CD14-positive monocyte (primary cell): ENCODE measurements at places on chromosomes 1 and 21. TPM values are rescaled to one million over a fixed set of nuclear protein-coding genes. Genes with fewer than 3 reads are reported as not detected.
A peak's percentile ranks its signal among the peaks of the same experiment; 100 is the strongest.

GRCh38 chr1:116365353-116365780 is 7.7 kb upstream of the ATP1A1 start:
- no peak overlapping the region for H3K27ac ChIP-seq
- H3K4me3 ChIP-seq = no peak overlapping the region
- H3K36me3 ChIP-seq = no peaks in the 10 kb centered on the region
- H3K4me1 ChIP-seq = no peaks in the 10 kb centered on the region

ESPN gene
- polyA plus RNA-seq = not detected

- H3K36me3 ChIP-seq = no peaks in the 10 kb centered on the region
- H3K4me3 ChIP-seq = no peak overlapping the region
- peaks cover 6% of the 10 kb centered on the region for H3K4me1 ChIP-seq
- no peak overlapping the region for H3K27ac ChIP-seq
- H3K27me3 ChIP-seq = no peaks in the 10 kb centered on the region
- DNase-seq = no peak
Measured at GRCh38 chr1:68454534-68454933, 4.8 kb upstream of the RPE65 start.

OR4F16 gene
- not detected for polyA plus RNA-seq

- H3K27ac ChIP-seq = no peak overlapping the region
- H3K36me3 ChIP-seq = no peaks in the 10 kb centered on the region
- no peaks in the 10 kb centered on the region for H3K27me3 ChIP-seq
- no peak for DNase-seq
Measured at GRCh38 chr1:195345149-195345548, 1263.1 kb downstream of the KCNT2 start.

DNA sequence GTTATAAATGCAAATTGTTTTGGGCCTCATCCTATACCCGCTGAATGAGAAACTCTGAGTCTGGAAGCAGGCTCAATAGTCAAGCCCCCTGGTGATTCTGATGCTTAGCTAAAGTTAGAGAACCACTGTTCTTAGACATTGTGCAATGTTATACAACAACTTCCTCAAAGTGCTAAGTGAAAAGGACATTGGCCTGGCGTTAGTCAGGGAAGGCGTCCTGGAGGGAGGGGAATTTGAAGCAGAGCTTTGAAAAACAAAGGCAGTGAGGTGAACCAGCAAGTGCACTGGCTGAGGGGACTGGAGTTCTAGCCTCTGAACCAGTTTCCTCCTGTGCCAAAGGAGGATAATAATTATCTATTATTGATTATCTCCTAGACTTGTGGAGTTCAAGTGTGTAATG is 5.1 kb downstream of the CD1D start:
- peak; percentile 90 for DNase-seq
- H3K36me3 ChIP-seq = peaks cover 28% of the 10 kb centered on the region
- H3K4me1 ChIP-seq = peaks cover 63% of the 10 kb centered on the region
- H3K27me3 ChIP-seq = no peaks in the 10 kb centered on the region

MTARC1 gene
- 13.1 and 25.2 TPM in 2 replicates for polyA plus RNA-seq

DNA sequence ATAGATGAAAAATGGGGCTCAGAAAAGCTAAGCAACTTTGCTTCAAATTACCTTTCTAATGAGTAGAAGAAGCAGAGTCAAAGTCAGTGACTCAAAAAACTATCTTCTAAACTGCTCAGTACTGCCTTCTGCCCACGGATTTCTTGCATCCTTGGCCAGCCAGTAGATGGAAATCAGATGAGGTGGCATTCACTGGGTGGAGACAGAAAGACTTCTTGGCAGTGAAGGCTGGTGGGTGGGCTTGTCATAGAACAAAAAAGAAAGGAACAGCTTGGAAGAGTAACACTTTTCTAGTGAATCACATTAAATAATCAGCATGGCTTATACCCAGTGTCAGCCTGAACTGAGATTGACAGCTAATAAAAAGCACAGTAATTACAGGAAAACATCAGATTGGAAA is 170.7 kb downstream of the ST6GALNAC5 start:
- H3K36me3 ChIP-seq = no peaks in the 10 kb centered on the region
- H3K4me3 ChIP-seq = no peak overlapping the region
- no peaks in the 10 kb centered on the region for H3K27me3 ChIP-seq
- DNase-seq = no peak
- no peaks in the 10 kb centered on the region for H3K4me1 ChIP-seq

- DNase-seq = no peak
- no peak overlapping the region for H3K27ac ChIP-seq
Measured at GRCh38 chr1:41844255-41844654, 74.5 kb downstream of the HIVEP3 start.

DNA sequence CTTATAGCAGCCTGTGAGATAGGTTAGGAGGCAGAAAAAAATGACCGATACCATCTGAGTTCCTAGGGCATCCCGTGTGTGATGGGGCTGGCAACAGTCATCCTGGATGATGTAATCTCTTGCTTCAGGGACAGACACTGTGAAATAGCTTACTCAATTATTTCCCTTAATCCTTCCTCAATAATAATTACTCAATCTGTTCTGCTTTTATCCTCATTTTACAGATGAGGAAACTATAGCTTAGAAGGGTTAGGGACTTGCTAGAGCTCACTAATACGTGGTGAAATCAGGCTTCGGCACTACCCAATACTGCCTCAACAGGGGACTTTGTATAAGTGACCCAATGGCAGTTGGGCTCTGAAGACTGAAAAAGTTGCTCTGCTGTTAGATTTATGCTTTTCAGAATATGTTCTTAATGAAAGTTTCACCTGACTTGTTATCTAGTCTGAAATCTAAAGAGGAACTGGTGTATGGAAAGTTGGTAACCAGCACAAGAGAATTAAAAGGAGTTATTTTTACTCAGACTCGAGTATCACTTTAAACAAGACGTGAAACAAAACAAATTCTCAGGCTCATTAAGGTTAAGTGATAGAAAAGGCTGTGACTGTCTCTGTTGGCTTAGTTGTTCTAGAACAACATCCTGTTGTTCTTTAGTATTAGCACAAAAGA is 14.4 kb downstream of the CD55 start:
- peak overlapping the region; percentile 48 for H3K27ac ChIP-seq
- peaks cover 40% of the 10 kb centered on the region for H3K4me1 ChIP-seq
- DNase-seq = peak; percentile 92

DNA sequence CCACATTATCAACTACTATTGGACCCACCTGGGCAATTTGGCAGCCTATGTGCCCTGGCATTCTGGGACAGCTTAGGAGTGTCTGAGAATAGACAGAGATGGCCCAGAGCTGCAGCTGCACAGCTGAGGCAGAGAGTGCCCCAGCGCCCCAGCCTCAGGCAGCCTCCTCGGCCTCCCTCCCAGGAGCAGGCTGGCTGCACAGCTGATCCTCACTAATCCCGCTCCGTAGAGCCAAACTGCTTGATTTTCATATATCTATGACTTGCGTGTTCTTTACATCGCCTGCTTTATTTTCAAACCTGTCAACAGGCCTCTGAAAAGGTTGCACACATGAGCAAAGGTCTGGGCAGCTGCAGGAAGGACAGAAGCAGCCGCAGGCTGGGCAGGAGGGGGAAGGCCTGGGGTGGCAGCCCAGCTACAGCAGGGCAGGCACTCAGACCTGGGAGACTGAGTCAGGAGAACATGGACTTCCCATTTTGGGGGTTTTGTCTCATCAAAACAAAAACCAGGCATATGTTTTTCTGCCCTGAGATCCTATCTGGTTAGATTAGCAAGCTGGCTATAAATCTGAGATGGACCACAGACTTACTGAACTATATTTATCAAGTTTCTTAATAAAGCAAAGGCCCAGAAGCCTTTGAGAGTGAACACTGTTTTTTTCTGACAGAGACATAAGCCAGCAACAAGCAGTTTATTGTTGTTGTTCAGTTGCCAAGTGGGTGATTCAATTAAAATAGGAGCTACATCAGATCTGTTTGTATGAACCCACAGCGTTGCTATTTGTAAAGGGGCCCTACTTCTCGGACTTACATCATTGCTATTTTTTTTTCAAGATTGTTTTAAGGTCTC is 301.8 kb upstream of the DUSP10 start:
- H3K4me3 ChIP-seq = no peak overlapping the region
- H3K27me3 ChIP-seq = no peaks in the 10 kb centered on the region
- H3K27ac ChIP-seq = no peak overlapping the region
- no peaks in the 10 kb centered on the region for H3K36me3 ChIP-seq
- no peak for DNase-seq

- H3K27ac ChIP-seq = no peak overlapping the region
- H3K4me3 ChIP-seq = no peak overlapping the region
- H3K4me1 ChIP-seq = peaks cover 40% of the 10 kb centered on the region
- no peaks in the 10 kb centered on the region for H3K27me3 ChIP-seq
- DNase-seq = no peak
- no peaks in the 10 kb centered on the region for H3K36me3 ChIP-seq
Measured at GRCh38 chr1:151916726-151917370, 7.5 kb upstream of the THEM4 start.

DNA sequence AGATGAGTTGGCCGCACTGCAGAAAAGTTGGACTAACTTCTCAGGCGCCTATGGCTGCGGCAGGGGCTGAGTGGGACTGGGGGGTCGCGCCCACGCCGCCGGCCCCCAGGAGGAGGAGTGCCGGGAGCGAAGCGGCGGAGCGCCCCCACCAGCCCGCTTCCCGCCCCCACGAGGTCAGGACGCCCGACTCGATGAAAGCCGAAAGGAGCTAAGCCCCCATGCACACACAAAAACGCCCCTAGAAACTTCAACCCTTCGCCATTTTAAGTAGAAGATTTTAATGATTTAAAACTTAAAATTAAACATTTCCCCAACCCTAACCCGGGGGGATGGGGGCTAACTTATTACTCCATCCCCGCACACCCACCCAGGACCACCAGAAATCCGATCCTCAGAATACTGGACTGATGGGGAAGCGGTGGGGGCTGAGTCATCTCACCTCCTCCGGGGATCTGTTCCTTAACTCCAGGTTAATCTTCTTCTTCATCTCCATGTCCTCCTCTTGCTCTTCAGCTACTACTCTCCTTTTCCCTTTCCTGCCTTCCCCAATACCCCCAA is 539 bp downstream of the ANP32E start:
- peaks cover 4% of the 10 kb centered on the region for H3K36me3 ChIP-seq
- no peaks in the 10 kb centered on the region for H3K27me3 ChIP-seq
- peak overlapping the region; percentile 97 for H3K27ac ChIP-seq
- H3K4me1 ChIP-seq = peaks cover 25% of the 10 kb centered on the region
- peak overlapping the region; percentile 89 for H3K4me3 ChIP-seq

DNA sequence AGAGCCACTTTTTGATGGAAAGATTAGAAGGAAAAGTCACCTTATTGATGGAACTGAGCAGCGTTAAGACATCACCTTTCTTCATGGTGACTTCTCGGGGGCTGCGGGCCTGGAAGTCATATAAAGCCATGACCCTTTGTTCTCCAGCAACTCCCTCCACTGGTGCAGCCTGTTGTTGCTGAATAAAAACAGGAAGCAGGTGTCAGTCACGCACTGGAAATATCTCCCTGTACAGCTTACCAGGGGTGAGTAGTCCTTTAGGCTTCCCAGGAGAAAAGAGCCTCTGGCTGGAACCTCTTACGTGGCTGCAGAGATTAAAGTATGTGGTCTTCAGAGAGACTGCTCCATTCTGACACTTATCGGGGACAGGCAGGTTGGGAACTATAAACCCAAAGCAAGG is 31.9 kb downstream of the SPTA1 start:
- DNase-seq = peak; percentile 41
- no peaks in the 10 kb centered on the region for H3K36me3 ChIP-seq
- H3K27me3 ChIP-seq = no peaks in the 10 kb centered on the region

- H3K4me3 ChIP-seq = peak overlapping the region; percentile 95
- no peak for DNase-seq
Measured at GRCh38 chr1:167554028-167554779, 642 bp upstream of the CREG1 start.

DNA sequence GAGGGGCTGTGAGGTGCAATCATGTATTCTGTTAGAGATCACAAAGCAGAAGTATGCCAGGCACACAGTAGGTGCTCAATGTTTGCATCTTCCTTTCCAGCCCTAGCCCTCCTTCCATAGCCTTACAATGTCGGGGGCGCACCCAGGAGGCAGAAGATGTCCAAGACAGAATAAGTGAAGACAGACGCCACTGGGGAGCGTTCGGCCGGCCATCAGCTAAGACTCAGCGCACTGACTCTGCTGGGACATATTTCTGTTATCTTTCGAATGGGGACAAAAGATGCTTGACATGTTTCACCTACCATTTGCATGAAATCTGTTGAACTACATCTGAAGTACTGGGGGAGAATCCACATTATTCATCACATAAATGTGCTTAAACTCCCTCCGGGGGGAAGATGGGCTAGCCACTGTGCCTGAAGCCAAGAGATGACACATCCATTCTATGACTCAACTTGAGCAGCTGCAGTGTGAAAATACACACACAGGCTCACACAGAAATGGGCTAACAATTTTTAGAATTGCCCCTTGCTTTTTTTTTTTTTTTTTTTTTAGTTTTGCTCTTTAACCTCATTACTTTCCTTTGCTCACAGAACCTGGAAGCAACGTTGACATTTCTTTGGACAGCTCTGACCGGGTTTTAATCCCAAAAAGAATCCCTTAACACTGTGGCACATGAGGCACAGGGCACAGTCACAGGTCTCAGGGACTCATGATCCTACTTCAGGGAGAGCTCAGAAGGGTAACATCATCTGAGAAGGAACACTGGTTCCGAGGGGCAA is 7.9 kb downstream of the TIAM1 start:
- H3K4me3 ChIP-seq = no peak overlapping the region
- no peaks in the 10 kb centered on the region for H3K27me3 ChIP-seq
- H3K27ac ChIP-seq = no peak overlapping the region

CCDC27 gene
- polyA plus RNA-seq = not detected

GRCh38 chr1:25711555-25712298 is 88.3 kb upstream of the SELENON start:
- H3K27me3 ChIP-seq = no peaks in the 10 kb centered on the region
- peaks cover 8% of the 10 kb centered on the region for H3K4me1 ChIP-seq
- no peak overlapping the region for H3K4me3 ChIP-seq
- H3K27ac ChIP-seq = peak overlapping the region; percentile 19

GBP5 gene
- 16.9 TPM for polyA plus RNA-seq

KHDRBS1 gene
- 32.1 and 40.7 TPM in 2 replicates for polyA plus RNA-seq

- no peaks in the 10 kb centered on the region for H3K36me3 ChIP-seq
- H3K27me3 ChIP-seq = no peaks in the 10 kb centered on the region
- no peaks in the 10 kb centered on the region for H3K4me1 ChIP-seq
- H3K4me3 ChIP-seq = no peak overlapping the region
Measured at GRCh38 chr1:8176279-8176678, 141.6 kb upstream of the SLC45A1 start.

DNA sequence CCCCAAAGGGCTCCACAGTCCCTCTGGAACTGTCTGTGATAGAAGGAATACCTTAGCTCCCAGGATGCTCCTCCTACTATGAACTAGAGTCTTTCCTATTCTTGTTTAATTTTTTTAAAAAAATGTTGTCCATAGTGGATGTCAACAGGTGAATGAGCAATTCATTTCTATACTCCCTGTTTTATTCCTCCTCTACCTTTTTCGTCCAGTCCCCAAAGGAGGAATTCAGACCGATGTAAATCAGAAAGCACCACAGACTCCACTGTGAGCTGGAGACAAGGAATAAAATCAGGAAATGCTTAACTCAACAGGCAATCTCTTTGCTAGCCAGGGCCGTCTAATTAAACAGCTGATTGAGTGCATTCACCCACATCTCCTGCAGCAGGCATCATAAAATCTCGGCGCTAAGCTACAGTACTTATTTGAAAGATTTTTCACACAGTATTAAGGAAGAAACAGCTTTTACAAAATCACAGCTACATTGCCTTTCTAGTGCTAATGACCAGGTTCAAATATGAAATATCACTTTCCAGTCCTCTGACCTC is 381.6 kb downstream of the SIPA1L2 start:
- no peak overlapping the region for H3K4me3 ChIP-seq
- peaks cover 38% of the 10 kb centered on the region for H3K27me3 ChIP-seq
- no peaks in the 10 kb centered on the region for H3K4me1 ChIP-seq
- no peaks in the 10 kb centered on the region for H3K36me3 ChIP-seq
- H3K27ac ChIP-seq = no peak overlapping the region

GRCh38 chr21:45118099-45118498 is 43.7 kb downstream of the ADARB1 start:
- no peaks in the 10 kb centered on the region for H3K36me3 ChIP-seq
- no peak overlapping the region for H3K27ac ChIP-seq
- H3K27me3 ChIP-seq = no peaks in the 10 kb centered on the region
- DNase-seq = no peak
- no peak overlapping the region for H3K4me3 ChIP-seq

NTNG1 gene
- polyA plus RNA-seq = not detected

MAPKAPK2 gene
- polyA plus RNA-seq = 2.2 TPM
